ENCODE measurements at places on chromosomes 1 and 21. TPM values are rescaled to one million over a fixed set of nuclear protein-coding genes. Genes with fewer than 3 reads are reported as not detected.
A peak's percentile ranks its signal among the peaks of the same experiment; 100 is the strongest.

SLAMF9 gene
- 0.19 TPM for polyA plus RNA-seq

TBX15 gene
- 0.02 TPM for polyA plus RNA-seq

FLG2 gene
- not detected for polyA plus RNA-seq

HPDL gene
- 0.19 TPM for polyA plus RNA-seq

PEA15 gene
- polyA plus RNA-seq, result 322 TPM

KRTAP11-1 gene
- polyA plus RNA-seq, result not detected

DNA sequence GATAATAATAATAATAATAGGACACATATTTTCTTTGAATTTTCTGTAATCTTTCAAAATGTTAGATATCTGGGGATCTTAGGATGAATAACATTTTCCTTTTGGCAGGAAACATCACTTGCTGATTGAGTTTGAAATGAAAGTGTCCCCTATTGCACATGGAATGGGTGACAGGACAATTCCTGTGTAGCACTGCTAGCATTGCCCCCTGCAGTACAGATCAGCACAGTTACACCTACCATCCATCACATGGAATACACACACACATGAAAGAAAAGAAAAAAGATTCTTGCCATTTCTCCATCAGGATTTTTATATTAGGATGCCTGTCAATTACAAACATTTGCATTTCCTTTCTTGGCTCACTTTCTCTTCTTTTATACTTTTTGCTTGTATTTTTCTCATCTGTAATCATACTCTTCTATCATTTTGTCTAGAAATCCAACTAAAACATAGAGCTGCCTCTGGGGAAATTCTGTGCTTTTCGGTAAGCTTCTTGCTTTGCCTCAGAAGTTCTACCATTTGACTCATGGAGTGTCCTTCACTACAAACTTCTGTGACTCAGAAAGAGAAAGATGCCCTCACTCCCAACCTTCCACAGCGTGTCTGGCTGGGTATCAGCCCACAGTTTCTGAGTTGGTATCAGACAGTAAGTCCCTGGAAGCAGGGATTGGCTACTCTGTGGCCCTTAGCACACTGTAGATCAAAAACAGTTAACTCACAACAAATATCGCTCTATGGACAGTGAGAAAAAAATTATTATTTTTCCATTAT is 641.2 kb downstream of the PTPRC start:
- H3K27ac ChIP-seq, result no peak overlapping the region
- DNase-seq, result no peak
- no peaks in the 10 kb centered on the region for H3K36me3 ChIP-seq

GRCh38 chr1:238951809-238952208 is 434.6 kb upstream of the CHRM3 start:
- DNase-seq, result peak; percentile 20
- no peak overlapping the region for H3K4me3 ChIP-seq
- H3K4me1 ChIP-seq, result peaks cover 10% of the 10 kb centered on the region

DNA sequence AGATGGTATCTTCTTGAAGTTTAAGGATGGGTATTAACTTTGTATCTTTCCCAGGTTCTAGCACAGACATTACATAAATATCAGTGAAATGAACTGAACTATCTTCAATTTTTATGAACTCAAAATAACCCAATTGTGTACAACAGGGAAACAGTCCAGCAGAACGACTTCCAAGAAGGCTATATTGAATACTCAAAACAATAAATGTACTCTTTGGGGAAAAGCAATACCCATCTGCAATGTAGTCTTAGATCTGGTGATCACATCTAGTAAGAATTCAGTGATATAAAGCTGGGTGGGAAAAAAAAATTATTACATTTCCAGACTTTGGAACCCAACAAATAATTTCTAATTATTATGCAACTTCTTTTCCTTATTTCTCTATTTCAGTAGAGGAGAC is 33.1 kb upstream of the GORAB start:
- no peaks in the 10 kb centered on the region for H3K4me1 ChIP-seq
- no peak for DNase-seq
- no peak overlapping the region for H3K27ac ChIP-seq
- H3K4me3 ChIP-seq, result no peak overlapping the region
- H3K27me3 ChIP-seq, result no peaks in the 10 kb centered on the region

GRCh38 chr1:10586125-10586524 is 111.4 kb downstream of the PEX14 start:
- no peak overlapping the region for H3K4me3 ChIP-seq
- no peaks in the 10 kb centered on the region for H3K4me1 ChIP-seq
- no peaks in the 10 kb centered on the region for H3K36me3 ChIP-seq
- DNase-seq, result no peak
- H3K27me3 ChIP-seq, result no peaks in the 10 kb centered on the region

- H3K36me3 ChIP-seq, result peaks cover 34% of the 10 kb centered on the region
- H3K4me3 ChIP-seq, result peak overlapping the region; percentile 26
- DNase-seq, result no peak
- peaks cover 3% of the 10 kb centered on the region for H3K4me1 ChIP-seq
These were observed 235.4 kb downstream of the TPR start for GRCh38 chr1:186139701-186140100.

- H3K4me3 ChIP-seq, result peak overlapping the region; percentile 11
- H3K4me1 ChIP-seq, result peaks cover 46% of the 10 kb centered on the region
- H3K27ac ChIP-seq, result peak overlapping the region; percentile 82
- no peak for DNase-seq
These were observed 44.4 kb downstream of the CACHD1 start for GRCh38 chr1:64514197-64514765.

GRCh38 chr1:51569284-51570062 is 47.4 kb upstream of the OSBPL9 start:
- no peaks in the 10 kb centered on the region for H3K36me3 ChIP-seq
- no peak overlapping the region for H3K4me3 ChIP-seq
- no peaks in the 10 kb centered on the region for H3K27me3 ChIP-seq

DNA sequence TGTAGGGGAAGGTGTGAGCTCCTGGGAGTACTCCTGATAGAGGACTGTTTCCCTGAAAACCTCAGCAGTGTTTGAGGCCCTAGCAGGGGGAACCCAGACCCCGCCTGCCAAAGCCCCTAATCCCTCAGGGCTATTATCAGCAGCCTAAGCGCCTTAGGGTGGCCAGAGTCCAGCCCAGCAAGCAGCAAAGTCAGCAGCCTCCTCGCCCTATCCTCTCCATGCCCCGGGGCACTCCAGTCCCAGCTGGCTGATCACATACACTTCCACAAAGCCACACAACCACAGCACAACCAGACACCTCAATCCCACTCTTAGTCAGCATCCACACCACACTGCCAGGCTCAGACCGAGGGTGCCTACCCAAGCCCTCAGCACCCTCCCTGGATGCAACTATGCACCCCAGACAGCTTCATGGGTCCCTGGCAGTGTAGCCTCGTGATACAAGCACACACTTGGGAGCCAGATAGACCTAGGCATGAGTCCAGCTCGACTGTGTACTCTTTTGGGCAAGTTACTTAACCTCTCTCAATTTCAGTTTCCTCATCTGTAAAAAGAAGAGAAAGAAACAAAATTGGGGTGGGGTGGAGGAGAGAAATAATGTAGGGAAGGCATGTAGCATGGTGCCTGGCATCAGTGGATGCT is 7.1 kb downstream of the IGSF9 start:
- no peak overlapping the region for H3K27ac ChIP-seq
- H3K36me3 ChIP-seq, result no peaks in the 10 kb centered on the region
- H3K4me3 ChIP-seq, result no peak overlapping the region
- DNase-seq, result no peak
- no peaks in the 10 kb centered on the region for H3K4me1 ChIP-seq

DNA sequence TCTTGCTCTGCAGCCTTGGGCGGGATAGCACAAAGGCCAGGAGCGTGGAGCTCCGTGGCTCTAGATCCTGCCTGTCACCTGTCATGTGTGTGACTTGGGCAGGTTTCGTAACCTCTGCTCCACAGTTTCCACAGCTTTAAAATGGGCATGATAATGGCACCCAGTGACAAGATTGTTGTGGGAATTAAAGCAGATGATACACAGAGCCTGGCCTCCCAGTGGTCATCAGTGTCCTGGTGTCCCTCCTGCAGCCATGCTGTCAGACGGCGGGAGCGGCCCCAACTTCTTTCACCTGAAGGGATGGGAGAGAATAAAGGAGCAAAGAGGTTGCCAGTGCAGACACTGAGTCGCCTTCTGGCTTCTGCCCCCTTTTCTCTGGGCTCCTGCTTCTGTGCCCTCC is 61.5 kb downstream of the SLC37A1 start:
- no peaks in the 10 kb centered on the region for H3K27me3 ChIP-seq
- no peak overlapping the region for H3K27ac ChIP-seq
- no peak overlapping the region for H3K4me3 ChIP-seq
- no peaks in the 10 kb centered on the region for H3K4me1 ChIP-seq

DNA sequence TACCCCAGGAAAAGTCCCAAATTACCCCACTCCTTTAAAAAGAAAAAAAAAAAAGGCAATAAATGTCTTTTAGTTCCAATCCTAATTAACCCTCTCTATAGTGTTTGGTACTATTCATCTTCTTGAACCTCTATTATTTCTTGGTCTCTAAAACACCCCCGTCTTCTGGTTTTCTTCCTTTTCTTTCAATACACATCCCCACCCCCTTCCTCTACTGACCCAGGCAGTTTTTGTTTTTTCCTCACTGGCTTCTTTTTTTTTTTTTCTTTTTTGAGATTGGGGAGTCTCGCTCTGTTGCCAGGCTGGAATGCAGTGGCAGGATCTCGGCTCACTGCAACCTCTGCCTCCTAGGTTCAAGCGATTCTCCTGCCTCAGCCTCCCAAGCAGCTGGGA is 26.1 kb downstream of the EGLN1 start:
- DNase-seq, result no peak
- no peaks in the 10 kb centered on the region for H3K36me3 ChIP-seq
- peaks cover 26% of the 10 kb centered on the region for H3K4me1 ChIP-seq
- peak overlapping the region; percentile 35 for H3K4me3 ChIP-seq

DNA sequence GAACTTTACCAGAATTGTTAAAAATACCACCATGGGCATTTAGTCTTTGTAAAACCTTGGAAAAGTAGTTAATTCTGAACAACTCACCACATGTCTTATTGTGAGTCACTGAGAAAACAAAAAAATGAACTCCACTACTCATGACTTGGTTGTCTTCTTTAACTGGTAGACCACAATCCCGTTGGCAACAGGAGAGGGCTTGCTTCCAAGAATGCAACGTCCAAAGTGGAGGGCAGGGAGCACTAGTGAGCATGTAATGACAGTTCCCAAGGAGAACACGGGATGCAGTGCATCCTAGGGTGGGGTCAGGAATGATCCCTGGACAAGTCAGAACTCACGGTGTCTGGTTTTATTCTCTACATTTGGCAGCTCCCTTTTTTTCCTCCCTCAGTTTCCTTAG is 15.2 kb upstream of the HMCN1 start:
- DNase-seq, result no peak
- no peaks in the 10 kb centered on the region for H3K27me3 ChIP-seq
- H3K4me1 ChIP-seq, result peaks cover 40% of the 10 kb centered on the region
- H3K27ac ChIP-seq, result peak overlapping the region; percentile 78

- H3K27me3 ChIP-seq, result no peaks in the 10 kb centered on the region
- H3K4me1 ChIP-seq, result peaks cover 27% of the 10 kb centered on the region
- no peak overlapping the region for H3K4me3 ChIP-seq
- no peak overlapping the region for H3K27ac ChIP-seq
These were observed 1.7 kb upstream of the HLX start for GRCh38 chr1:220877377-220878095.

GRCh38 chr1:180412583-180412982 is 89.8 kb downstream of the ACBD6 start:
- peaks cover 23% of the 10 kb centered on the region for H3K36me3 ChIP-seq
- H3K4me3 ChIP-seq, result no peak overlapping the region
- no peaks in the 10 kb centered on the region for H3K4me1 ChIP-seq
- DNase-seq, result no peak
- no peaks in the 10 kb centered on the region for H3K27me3 ChIP-seq

DNA sequence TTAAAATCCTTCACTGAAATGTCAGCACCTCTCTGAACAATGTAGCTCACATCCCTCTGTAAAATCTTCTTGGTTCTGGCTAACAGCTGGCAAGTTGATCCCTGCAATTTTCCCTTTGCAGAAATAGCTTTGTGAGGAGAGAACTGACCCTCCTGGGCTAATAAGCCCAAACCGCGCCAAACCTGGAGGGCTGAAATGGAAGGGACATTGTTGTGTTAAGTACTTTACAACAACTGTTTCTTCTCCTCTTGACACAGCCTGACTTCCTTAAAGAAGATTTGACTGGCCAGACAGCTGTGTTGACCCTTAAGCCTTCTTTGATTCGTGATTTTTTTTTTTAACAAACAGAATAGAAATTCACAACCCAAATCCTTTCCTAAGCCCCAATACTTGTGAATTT is 5.7 kb downstream of the LMX1A start:
- no peak overlapping the region for H3K27ac ChIP-seq
- peaks cover 53% of the 10 kb centered on the region for H3K27me3 ChIP-seq
- no peak for DNase-seq
- no peaks in the 10 kb centered on the region for H3K36me3 ChIP-seq
- no peak overlapping the region for H3K4me3 ChIP-seq
- no peaks in the 10 kb centered on the region for H3K4me1 ChIP-seq

GRCh38 chr1:221637641-221638041 is 104.2 kb downstream of the DUSP10 start:
- no peaks in the 10 kb centered on the region for H3K27me3 ChIP-seq
- no peak overlapping the region for H3K27ac ChIP-seq
- no peaks in the 10 kb centered on the region for H3K36me3 ChIP-seq
- DNase-seq, result no peak
- H3K4me3 ChIP-seq, result no peak overlapping the region

- H3K36me3 ChIP-seq, result no peaks in the 10 kb centered on the region
- no peak for DNase-seq
- no peak overlapping the region for H3K4me3 ChIP-seq
- no peaks in the 10 kb centered on the region for H3K27me3 ChIP-seq
These were observed 12.0 kb upstream of the ETV3L start for GRCh38 chr1:157111396-157112165.

DNA sequence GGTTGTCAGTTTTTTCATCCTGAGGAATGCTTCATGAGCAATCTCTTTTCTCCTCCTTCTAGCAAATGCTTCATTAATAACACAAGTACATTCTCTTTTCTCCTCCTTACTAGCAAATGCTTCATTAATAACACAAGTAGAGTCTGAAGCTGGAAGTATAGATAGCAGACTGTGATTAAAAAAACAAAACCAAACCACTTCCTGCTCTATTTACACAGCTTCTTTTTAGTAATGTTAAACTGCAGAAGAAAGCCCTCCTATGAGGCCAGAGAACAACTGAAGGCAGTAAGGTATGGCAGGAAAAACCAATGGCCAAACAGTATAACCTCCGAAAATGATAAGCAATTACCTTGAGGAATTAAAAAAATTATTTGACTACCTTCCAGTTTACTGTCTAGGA is 90.1 kb downstream of the ZSWIM5 start:
- no peaks in the 10 kb centered on the region for H3K36me3 ChIP-seq
- H3K27ac ChIP-seq, result no peak overlapping the region
- no peaks in the 10 kb centered on the region for H3K27me3 ChIP-seq
- no peaks in the 10 kb centered on the region for H3K4me1 ChIP-seq

DNA sequence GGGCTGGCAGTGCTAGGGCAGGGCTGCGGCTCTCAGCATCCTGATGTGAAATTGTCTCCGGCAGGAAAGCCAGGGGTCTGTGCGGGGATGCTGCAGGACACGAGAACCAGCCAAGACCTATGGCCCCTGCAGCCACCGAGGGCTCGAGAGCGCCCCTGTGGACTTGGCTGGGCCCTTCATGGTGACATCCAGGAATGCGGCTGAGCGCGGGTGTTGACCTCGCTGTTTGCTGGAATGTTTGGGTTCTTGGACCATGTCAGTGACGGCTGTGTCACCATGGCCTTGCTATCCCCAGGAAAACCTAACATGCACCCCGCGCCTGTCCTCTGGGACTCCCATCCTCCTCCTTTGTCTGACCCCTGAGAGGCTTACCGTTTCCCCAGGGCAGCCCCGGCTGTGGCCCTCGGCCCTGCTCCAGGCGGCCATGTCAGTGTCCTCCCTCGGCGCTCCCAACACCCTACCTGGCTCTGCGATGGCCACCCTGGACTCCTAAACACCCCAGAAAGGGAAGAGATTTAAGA is 14.3 kb upstream of the C1orf174 start:
- H3K27me3 ChIP-seq, result no peaks in the 10 kb centered on the region
- no peak overlapping the region for H3K27ac ChIP-seq
- no peaks in the 10 kb centered on the region for H3K4me1 ChIP-seq
- DNase-seq, result no peak
- no peak overlapping the region for H3K4me3 ChIP-seq

All from SK-N-SH (cell line).